ENCODE measurements at places on chromosomes 7 and 10.

- peak; percentile 84 for DNase-seq
These were observed 60.4 kb upstream of the KCNIP2 start for GRCh38 chr10:101903827-101904550.

- no peak for DNase-seq
These were observed 345.6 kb upstream of the NRP1 start for GRCh38 chr10:33680036-33680435.

DNA sequence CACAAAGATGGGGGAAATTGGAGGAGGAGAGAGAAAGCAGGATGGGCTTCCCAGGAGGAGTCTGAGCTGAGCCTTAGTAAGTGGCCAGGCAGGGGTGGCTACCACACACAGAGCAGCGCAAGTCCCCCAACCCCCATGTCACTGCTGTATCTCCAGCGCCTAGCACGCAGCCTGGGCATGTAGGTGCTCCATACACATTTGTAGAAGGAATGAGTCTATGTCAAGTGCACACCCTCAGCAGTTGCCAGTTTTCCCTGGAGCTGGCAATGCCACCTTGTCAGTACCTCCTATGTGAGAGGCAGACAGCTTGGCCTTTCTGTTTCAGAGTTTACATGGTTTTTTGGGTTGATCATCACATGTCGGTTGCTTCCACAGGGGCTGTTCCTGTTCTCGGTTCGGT is 116.1 kb downstream of the CLEC2L start:
- no peak for DNase-seq

DNA sequence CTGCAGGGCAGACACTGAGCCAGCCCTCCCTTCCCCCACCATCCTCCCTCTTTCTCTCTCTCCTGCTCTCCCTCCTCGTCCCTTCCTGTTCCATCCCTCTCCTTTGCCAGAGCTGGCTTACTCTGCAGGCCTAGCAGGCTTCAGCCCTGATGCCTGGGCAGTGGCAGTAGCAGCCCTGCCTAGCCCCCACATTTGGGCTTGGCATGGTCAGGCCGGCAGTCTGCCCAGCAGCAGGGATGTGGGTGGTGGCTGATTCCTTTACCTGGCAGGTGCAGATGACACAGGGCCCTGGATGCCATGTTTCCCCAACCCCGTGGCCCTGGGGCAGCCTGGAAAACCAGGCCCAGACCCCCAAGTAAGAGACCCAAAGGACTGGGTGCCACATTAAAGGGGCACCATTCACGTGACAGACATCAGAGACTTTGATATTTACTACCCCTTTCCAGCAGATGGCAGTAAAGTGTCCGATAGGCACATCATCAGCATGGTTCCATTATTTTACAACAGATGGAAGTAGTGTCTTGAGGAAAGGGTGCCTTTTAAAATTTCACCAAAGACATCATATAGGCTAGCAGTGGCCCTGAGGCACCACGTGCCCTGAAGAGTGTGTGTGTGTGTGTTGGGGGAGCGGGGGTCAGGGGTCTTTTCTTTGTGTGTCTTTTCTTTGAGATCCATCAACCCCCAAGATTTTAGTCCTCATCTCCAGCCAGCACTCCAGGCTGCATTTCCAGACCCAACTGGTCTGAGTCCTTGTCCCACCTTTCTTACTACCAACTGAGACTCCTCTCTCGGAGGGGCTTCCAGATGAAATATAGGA is 5.9 kb downstream of the KCP start:
- no peak for DNase-seq

- no peak for DNase-seq
These were observed 53.6 kb upstream of the CHCHD3 start for GRCh38 chr7:133135451-133135850.

GRCh38 chr10:124005091-124005490 is 88.3 kb downstream of the CHST15 start:
- DNase-seq = no peak

- DNase-seq = no peak
These were observed 49.4 kb upstream of the DPYSL4 start for GRCh38 chr10:132137111-132138072.

GRCh38 chr7:73766556-73767229 is 3.4 kb downstream of the CLDN3 start:
- no peak for DNase-seq

- DNase-seq = no peak
These were observed 28.9 kb downstream of the MAT1A start for GRCh38 chr10:80260295-80261243.

DNA sequence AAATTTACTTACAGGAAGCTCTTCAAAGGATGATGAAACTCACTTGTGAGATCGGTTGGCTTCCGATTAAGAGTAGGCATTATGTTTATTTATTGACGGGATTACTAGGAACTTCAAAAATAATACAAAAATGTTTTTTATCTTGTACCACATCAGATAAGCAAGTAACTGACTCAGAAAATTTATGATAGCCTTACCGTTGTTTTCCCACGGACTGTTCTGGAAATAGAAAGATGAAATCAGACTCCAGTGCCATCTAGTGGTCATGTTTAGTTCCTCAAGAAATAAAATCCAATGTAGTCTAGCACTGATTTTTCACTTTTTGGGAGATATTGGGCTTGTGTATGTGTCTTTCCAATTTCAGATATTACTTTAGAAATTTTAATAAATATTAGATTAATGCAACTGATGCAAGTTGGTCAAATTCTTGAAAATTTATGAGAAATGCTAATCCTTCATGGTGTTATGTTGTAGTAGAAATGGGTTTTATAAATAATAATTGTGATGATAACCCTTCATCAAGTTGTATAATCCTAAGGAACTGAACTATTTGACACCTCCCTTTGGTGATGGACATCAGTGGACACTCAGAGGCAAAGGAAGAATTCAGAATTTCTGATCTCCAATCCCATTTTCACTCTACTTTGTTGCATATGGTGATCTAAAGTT is 168.8 kb downstream of the TMEM26 start:
- DNase-seq = no peak
